ENCODE measurements at places on chromosomes 1 and 21. TPM values are rescaled to one million over a fixed set of nuclear protein-coding genes. Genes with fewer than 3 reads are reported as not detected.

The KHDC4 gene
- total RNA-seq = 25.3 TPM

The KLF17 gene
- total RNA-seq = not detected

The ZNF683 gene
- total RNA-seq = not detected

The LENEP gene
- not detected for total RNA-seq

The RNF186 gene
- not detected for total RNA-seq

The LEFTY1 gene
- under 0.01 TPM for total RNA-seq

Measured in epithelial cell of umbilical artery (primary cell).